Astrocyte of the hippocampus (primary cell): ENCODE measurements at places on chromosomes 16 and 17.
A peak's percentile ranks its signal among the peaks of the same experiment; 100 is the strongest.

- peak; percentile 85 for DNase-seq
Measured at GRCh38 chr16:67897231-67897630, 4.2 kb downstream of the PSKH1 start.

- no peak for DNase-seq
Measured at GRCh38 chr16:87724490-87725291, 41.1 kb downstream of the KLHDC4 start.

GRCh38 chr17:27378482-27379175 is 77.6 kb upstream of the KSR1 start:
- peak; percentile 18 for DNase-seq

DNA sequence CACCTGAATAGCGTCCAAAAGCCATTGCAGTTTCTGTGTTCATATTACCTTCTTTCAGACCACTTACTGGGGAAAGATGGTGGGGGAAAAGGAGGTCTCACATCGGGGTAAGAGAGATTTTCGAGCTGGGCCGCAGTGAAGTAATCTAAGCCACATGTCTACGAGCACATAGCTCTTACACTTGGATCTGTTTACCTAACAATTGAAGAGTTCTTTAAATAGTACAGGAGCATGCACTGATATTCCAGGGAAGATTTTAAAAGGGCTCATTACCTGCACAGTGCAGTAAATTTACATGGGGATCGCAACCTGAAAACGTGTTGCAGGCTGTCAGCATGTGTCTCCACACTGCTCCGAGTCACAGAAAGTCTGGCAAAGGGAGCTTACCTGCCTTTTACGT is 12.6 kb downstream of the MAF start:
- DNase-seq, result no peak

GRCh38 chr16:8355675-8356074 is 234.6 kb downstream of the TMEM114 start:
- peak; percentile 6 for DNase-seq

DNA sequence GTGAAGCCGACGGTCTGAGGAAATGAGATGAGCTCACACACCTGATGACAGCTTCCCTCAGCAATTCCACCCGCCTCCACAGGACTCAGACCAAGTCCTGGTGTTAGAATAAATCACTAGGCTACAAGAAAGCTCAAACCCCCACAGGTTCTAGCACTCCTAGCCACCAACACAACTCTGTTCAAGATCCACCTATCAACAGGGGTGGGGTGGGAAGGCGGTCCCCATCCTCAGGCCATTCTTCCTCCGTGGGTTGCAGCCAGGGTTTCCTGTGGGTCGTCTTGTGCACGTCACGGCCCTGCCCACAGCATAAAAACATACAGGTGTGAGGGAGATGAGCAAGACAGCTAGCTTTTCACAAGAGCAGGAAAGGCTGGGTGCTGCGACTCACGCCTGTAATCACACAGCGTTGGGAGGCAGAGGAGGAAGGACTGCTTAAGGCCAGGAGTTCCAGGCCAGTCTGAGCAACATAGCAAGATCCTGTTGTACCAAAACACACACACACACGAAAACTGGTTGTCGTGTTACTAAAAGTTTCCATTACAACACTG is 81.1 kb downstream of the ANKRD11 start:
- DNase-seq, result no peak

- DNase-seq, result no peak
Measured at GRCh38 chr16:78813661-78814311, 714.3 kb downstream of the WWOX start.

DNA sequence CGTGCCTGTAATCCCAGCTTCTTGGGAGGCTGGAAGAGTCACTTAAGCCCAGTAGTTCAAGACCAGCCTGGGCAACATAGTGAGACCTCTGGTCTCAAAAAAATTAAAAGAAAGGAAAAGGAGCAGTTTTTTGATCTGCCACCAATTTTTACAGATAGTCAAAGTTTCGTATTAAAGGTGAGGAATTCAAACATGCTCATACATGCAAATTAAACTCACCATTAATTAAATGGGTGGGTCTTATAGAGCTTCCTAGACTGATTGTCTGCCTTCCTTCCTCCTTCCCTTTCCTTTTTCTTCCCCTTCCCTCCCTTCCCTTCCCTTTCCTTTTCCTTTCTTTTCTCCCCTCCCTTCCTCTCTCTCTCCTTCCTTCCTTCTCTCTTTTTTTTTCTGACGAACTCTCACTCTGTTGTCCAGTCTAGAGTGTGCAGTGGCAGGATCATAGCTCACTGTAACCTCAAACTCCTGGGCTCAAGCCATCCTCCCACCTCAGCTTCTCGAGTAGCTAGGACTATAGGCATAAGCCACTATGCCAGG is 36.4 kb upstream of the VPS4A start:
- DNase-seq, result peak; percentile 19

GRCh38 chr16:22934786-22935185 is 120.8 kb downstream of the HS3ST2 start:
- no peak for DNase-seq

GRCh38 chr17:39952680-39953470 is 9.9 kb upstream of the GSDMA start:
- DNase-seq, result peak; percentile 98

GRCh38 chr16:50684823-50685461 is 3.8 kb upstream of the SNX20 start:
- no peak for DNase-seq

DNA sequence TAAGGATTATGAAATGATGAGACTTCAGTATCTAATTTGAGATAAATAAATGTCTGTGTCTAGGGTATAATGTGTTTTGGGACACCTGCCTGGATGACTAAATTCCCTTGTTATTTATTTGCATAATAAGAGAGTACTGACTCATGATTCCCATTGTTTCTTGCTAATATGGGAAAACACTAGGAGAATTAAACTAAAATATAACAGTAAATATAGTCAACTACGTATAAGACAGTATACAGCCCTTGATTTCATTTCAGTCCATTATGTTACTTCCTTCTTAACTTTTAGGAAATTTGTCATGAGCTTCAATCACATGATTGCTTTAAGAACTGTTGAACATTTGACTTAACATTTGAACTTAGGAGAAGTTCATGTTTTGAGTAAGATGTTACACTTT is 62.4 kb downstream of the VMP1 start:
- DNase-seq, result no peak

- DNase-seq, result no peak
Measured at GRCh38 chr16:4681471-4682083, 11.8 kb upstream of the NUDT16L1 start.

DNA sequence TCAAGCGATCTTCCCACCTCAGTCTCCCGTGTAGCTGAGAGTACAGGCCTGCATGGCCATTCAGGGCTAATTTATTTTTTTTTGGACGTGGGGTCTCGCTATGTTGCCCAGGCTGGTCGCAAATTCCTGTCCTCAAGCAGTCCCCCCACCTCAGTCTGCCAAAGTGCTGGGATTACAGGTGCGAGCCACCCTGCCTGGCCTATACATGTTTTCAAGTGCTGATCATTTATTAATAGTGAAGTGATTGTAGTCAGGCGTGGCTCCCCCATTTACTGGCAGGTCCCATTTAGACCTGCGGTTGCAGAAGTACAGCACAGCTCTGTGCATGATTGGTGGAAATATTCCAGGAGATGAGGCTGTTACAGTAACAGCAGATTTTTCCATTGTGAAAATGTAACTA is 8.4 kb downstream of the FOXK2 start:
- no peak for DNase-seq

GRCh38 chr16:3001316-3001715 is 11.4 kb upstream of the CLDN9 start:
- DNase-seq, result no peak

DNA sequence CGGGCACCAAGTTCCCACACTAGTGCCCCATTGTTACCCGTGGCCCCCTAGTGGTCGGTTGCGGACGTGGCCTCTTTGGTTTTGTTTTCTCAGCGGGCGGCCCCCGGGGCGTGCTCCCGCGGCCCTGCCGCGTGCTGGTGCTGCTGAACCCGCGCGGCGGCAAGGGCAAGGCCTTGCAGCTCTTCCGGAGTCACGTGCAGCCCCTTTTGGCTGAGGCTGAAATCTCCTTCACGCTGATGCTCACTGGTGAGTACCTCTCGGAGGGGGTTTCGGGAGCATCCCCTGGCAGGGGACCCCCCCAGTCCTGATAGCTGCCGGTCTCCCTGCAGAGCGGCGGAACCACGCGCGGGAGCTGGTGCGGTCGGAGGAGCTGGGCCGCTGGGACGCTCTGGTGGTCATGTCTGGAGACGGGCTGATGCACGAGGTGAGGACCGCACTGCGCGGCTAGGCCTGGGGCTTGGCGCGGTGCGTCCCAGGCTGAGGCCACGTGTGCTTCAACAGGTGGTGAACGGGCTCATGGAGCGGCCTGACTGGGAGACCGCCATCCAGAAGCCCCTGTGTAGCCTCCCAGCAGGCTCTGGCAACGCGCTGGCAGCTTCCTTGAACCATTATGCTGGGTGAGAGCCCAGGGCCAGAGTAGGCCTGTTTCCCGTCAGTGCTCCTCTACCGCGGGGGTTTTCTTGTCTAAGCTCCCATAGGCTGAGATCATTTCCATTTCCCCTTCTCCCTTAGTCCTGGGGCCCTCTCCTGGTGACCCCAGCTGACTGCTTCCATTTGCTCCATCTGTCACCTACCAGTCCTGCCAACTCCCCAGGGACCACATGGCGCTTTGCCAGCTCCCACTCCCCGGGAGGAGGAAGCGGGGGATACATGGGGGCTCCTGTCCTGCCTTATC is 1.7 kb downstream of the SPHK1 start:
- peak; percentile 86 for DNase-seq

DNA sequence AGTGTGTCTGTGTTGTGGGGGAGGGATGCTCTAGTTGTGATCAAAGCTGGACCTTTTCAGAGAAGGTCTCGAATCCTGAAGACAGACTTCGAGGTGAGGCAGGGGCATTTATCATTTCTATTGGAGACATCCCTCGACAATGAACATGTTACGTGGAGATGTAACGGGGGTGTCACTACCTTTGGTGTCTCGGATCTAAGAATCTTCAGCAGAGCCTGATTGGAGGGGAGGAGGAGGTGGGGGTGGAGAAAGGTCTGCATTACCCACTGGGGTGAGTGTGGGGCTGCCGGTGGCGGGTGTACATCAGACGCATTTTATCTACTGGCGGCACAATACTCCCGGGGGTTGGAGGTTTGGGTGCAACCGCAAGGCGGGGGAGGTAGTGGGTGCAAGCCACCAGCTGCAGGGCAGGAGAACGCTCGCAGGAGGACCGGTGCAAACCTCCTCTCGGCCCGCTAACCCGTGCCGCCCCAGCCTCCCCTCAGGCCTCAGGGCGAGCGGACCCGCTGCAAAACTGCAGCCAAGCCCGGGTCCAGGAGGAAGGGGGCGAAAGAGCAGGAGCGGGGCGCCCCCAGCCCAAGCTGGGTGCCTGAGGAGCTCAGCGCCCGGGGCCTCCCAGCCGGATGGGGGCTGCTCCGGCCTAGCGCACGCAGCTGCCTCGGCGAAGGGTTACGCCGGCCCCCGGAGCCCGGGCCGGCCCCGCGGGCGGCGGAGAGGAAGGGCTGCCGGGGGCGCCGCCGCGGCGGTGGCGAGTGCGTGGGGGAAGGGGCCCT is 735 bp downstream of the ZNF652 start:
- peak; percentile 51 for DNase-seq

DNA sequence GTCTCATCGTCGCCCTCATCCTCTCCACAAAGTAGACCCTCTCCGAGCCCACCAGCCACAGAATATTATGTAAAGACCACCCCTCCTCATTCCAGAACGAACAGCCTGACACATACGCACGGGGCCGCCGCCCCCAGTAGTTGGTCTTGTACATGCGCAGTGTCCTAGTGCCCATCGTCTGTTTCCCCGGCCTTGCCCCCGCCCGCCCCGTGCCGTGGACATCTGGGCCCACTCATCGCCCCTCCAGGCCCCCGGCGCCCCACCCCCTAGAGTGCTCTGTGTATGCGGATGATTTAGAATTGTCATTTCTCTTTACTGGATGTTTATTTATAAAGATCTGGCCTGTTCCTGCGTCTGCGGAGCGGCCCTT is 475 bp upstream of the AMDHD2 start:
- no peak for DNase-seq

- no peak for DNase-seq
Measured at GRCh38 chr16:68105611-68106010, 20.4 kb downstream of the NFATC3 start.

DNA sequence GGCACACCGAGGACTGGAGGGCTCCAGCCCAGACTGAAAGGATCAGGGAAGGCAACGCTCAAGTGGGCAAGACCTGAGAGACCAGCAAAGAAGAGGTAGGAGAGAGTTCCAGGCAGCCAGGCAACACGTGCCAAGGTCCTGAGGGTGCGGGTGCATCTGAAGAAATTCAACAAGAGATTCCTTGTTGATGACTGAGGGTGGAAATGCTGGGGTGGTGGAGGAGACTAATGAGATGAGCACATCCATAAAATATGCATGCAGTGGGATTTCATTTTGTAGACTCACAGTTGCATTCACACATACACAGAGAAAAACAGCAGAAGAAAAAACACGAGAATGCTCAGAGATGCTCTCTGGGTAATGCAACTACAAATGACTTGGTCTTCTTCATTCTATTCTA is 154.8 kb upstream of the FOXF1 start:
- DNase-seq, result peak; percentile 74

DNA sequence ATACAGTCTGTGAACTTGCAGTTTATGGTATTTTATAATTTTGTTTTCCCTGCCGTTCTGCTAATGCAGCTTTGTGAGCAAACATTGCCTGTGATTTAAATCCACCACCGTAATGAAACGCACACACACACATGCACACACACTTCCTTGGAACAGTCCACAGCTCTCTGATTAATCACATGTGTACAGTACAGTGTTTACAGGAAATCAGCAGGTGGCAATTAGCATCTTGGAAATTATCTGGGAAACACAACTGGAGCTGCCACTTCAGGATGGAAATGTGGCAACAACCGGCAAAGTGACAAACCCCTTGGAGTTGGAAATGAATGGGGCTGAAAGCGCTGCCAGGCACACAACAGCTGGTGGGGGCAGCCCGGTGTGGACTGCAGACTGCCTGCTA is 12.9 kb upstream of the ZKSCAN2 start:
- no peak for DNase-seq

GRCh38 chr16:5640883-5641282 is 543.3 kb upstream of the EEF2KMT start:
- no peak for DNase-seq

- DNase-seq, result peak; percentile 69
Measured at GRCh38 chr16:55701442-55702319, 45.9 kb downstream of the SLC6A2 start.

DNA sequence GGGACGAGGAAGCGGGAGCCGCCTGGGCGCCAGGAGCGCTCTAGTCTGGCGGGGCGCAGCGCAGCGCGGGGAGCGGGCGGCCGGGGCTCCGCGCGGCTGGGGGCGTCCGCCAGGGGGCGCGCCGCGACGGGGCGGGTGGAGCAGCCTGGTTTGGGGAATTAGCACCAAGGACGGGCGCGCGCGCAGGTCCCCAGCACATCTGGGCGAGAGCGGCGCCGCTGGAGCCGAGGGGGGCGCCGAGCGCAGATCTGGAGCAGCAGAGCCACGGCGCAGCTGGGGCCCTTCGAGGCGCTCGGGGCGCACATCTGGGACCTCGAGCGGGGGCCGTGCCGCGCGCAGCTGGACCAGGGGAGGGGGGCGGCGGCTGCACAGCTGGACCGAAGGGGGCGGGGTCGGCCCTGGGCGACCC is at the start of gene NXPH3:
TSS of gene NXPH3 (plus strand) at position 193 of the 409 bp plus-strand sequence. CDS start 349 bp downstream, outside the sequence.
- peak; percentile 72 for DNase-seq

- no peak for DNase-seq
Measured at GRCh38 chr16:85638695-85639409, 25.7 kb downstream of the GSE1 start.

GRCh38 chr16:62872339-62872738 is 836.1 kb upstream of the CDH8 start:
- DNase-seq, result no peak

- no peak for DNase-seq
Measured at GRCh38 chr16:78200623-78201096, 101.2 kb downstream of the WWOX start.
